ENCODE measurements at places on chromosomes 16 and 17.

DNA sequence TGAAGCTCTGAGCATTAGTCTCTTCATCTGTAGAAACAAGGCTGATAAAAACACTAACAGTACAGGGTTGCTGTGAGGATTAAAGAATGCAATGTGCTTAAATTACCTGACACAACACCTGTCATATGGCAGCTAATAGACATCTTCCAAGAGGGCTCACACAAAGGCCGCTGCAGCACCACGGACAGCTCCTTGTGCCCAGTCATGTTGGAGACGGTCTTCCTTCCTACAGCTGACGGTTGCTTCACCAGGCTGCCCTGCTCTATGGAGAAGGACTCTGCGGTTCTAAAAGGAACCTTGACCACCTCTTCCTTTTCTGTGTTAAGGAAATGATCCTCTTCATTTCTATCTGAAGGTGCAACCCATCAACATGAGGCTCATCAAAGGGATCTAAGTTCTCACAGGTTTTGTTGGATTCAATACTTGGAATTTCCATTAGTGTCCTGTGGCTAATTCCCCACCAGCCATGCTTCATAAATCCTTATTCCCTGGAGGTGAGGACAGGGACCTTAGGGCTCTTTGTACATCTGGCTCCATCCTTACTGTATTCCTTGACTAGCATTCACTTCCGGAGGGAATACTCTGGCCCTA, 138.9 kb upstream of the CES5A start:
- peak; percentile 11 for DNase-seq

- DNase-seq, result no peak
These were observed 392.4 kb upstream of the TNRC6C start for GRCh38 chr17:77566151-77566550.

- DNase-seq, result no peak
These were observed 22.2 kb upstream of the ATP2A3 start for GRCh38 chr17:3986270-3986938.

DNA sequence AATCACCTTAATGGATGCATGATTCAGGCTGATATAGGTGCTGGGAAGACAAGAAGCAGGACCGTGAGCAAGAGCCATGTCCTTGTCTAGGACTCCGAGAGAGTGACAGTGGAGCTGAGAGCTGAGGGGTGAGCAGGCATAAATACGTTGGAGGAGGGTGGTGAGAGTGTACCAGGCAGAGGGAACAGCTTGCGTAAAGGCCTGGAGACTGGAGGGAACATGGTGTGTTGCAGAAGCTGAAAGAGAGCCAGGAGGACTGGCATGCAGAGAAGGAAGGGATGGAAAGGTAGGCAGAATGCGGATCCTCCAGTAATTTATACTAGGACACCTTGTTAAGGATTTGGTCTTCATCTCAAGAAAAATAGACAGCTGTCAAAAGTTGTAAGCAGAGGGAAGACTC, 653.2 kb downstream of the HS3ST4 start:
- no peak for DNase-seq

- DNase-seq, result no peak
These were observed 91.8 kb downstream of the YPEL2 start for GRCh38 chr17:59423137-59423724.

- DNase-seq, result peak; percentile 17
These were observed 36.8 kb downstream of the CHD9 start for GRCh38 chr16:53091466-53092211.

GRCh38 chr16:89472711-89473075, 17.7 kb downstream of the ANKRD11 start:
- DNase-seq, result no peak

- DNase-seq, result peak; percentile 77
These were observed 48.5 kb upstream of the HELZ start for GRCh38 chr17:67293251-67294203.

- no peak for DNase-seq
These were observed 9.3 kb downstream of the SSTR2 start for GRCh38 chr17:73174126-73174525.

DNA sequence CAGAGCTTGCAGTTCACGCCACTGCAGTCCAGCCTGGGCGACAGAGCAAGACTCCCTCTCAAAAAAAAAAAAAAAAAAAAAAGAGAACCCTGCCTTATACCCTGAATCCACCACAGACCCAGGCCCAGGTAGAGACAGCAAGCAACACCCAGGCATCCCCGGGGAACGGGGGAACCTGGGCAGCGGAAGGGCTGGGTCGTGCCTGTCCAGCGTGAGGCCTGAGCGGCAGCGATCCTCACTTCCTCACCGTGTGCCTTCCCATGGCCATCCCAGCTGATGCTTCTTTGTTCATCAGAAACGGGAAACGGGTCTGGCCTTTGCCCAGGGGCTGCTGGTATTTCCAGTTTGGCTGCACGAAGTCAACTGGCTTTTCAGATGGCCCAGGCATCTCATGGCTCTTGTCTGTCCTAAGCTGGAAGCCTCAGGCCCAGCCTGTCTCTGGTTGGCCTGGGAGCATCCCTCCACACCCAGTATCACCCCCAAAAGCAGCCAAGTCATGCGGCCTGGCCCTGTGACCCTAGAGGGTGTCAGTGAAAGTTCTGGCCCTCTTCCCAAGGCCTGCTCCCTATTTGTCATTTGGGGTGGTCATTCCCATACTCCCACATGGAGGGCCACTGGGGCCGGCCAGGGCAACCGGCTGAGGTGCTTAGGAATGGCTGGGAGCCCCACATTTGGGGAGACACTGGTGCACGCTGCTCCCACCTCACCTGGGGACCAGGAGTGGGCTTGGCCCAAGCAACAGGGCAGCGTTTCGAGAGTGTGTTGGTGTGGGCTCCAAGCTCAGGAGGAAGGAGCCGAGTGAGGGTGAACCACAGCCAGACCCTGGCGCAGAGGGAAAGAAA, 20.1 kb downstream of the FAM83G start:
- DNase-seq, result no peak

- DNase-seq, result no peak
These were observed 895.8 kb upstream of the SOX9 start for GRCh38 chr17:71224824-71225575.

GRCh38 chr17:28738680-28739384, 5.0 kb upstream of the TRAF4 start:
- peak; percentile 50 for DNase-seq

DNA sequence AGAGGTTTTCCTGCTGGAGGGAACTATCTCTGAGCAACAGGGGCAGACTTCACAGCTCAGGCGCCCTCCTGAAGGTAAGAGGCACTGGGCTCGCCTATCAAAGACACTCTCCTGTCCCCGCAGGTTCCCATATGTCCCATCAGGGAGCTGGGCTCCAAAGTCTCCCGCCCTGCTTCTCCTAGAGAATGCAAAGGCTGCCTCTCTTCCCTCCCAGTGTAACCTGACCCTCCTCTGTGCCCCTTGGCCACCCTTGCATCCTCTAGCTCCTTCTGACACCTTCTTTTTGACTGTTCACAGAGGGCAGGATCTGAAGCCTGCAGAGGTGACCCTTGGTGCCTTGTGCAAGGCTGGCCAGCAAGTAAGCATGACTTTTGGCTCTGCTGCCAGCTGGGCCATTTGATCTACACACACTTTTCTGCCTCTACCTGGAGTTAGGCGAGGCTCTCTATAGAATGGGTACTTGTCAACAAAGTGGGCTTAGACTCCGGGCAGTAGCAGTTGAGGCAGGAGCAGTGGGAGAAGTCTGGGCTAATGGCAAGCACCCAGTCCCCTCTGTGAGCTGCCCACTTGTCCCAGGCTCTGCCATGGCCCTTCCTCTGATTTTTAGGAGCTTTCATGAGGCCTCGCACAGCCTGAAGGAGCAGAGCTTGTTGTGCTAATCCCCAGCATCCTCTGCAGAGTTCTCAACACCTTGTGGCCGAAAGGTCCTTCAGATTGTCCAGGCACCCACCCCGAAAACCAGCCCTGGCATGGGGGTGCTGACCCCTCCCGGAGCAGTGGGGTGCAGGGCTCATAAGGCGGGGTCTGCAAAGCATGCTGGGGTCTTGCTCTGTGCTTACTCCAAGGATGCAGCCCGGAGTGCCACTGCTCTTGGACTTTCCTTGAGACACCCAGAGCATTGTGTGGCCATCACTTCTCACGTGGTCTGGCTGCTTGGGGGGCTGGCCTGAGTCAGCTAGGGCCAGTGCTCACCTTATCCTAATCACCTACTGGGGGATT, 122.9 kb downstream of the METRNL start:
- DNase-seq, result no peak

GRCh38 chr16:68005211-68005610, 5.9 kb upstream of the DPEP2 start:
- DNase-seq, result no peak

DNA sequence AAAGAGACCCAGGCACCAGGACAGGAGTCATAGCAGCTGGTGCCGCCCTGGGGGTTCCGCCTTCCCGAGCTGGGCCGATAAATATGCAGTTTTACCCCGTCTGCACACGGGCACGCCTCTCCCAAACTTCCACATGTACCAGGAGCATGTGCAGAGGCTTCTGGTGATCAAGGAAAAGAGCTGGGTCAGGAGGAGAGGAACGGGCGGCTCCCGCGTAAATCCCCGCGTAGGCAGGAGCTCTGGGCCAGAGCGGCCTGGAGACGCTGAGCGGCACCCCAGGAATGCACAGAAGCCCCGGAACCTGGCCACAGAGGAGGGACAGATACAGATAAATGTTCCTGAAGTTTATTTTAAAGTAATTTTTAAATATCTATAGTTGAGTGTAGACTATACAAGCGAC, 46.6 kb upstream of the METRNL start:
- no peak for DNase-seq

- no peak for DNase-seq
These were observed 50.0 kb downstream of the RPTOR start for GRCh38 chr17:80594431-80595269.

- no peak for DNase-seq
These were observed 14.3 kb downstream of the MYL4 start for GRCh38 chr17:47223460-47223859.

DNA sequence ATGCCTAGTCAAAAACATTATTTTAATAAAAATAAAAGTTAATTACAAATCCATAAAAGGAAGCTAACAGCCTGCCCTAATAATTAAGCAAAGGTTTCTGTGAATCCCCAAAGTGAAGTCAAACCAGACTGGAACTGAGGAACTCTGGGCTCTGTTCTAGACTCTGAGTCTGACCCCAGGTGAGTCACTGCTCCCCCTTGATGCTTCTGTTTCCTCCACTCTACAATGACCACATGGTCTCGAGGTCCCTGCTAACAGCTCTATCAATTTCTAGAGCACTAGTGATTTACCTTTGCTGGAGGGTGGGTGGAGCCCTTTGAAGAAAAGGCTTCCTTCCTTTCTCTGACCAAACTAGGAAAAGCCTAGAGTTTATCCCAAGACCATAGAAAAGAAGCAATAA, 32.4 kb downstream of the XPO6 start:
- DNase-seq, result peak; percentile 32

- DNase-seq, result no peak
These were observed 5.1 kb downstream of the MPG start for GRCh38 chr16:83060-83603.

DNA sequence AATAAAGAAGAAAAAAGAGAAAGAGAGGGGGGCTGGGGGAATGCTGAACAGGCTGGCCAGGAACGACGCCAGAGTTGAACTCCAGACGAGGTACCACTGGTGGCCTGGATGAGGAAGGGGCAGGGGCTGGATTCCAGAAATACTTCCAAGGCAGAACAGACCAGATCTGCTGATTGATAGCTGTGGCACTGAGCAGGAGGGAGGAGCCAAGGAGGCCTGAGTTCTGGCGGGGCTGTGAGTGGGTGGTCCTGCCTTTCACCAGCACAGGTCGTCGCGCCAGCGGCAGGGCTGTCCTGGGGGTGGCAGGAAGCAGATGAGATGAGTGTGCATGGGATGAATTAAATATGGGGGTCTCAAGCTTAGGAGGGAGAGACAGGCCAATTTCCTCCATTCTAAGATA, 5.5 kb downstream of the CCDC42 start:
- no peak for DNase-seq

DNA sequence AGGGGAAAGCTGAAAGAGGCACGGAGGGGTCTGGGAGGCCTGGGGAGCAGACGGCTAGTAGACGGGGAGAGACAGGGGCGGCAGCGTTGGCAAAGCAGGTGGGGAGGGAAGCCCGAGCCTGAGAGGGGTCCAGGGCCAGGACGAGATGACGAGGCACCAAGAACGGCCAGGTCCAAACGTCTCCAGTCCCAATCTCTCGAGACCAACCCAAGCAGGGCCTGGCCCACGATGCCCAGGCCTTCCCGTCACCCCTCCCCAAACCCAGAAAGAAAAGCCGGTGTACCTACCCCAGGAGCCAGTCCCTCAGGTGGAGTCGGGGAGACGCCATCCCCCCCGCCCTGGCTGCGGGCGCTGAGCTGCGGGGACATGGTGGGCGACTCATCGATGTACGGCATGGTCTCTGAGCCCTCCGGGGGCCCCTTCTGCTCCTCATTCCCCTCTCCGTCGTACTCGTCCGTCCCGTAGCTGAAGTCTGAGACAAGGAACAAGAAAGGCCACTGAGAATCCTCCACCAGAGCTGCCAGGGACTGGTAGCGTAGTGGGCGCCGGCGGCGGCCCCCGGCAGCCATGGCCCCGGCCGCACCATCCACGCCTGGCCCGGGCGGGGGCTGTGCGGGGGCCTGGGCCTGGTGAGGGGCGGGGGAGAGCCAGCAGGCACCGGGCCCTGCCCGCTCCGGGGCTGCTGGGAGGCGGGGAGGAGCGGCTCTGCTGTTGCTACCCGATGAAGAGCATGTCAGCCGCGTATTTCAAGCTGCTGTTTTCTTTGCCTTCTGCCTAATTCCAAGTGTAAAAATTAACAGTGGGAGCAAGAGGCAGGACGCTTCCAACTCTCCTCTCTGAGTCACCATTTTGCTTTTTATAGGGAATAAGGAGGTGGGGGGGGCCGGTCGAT, 54.6 kb downstream of the ABR start:
- DNase-seq, result no peak
